ENCODE measurements at places on chromosomes 1 and 21.
A peak's percentile ranks its signal among the peaks of the same experiment; 100 is the strongest.

DNA sequence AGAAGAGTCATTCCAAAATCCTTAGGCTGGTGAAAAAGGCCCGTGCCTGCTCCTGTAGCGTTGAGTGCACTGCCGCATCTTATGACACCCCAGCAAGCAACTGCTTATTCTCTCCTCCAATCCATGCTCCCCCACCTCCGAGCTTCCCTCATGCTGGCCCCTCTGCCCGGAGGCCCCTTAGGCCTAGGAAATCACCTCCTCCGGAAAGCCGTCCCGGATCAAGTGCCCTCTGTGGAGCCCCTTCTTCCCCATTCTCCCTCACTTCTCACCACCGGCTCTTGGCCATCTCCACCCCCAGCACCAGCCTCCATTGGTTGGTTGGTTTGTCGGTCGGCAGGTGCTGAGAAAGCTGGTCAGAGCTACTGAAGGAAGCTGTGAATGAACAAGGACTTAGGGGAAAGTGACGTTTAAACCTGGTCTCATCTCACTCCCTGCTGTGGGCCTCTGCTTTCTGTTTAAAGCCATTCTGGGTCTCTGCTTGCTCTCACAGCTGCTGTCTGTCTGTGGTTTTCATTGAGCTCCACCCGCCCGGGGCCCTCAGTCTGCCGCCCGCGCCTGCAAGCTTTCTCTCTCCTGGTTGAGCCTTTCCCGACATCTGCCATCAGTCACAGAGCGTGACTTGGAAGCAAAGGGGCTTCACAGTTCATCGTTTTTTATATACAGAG, 122.2 kb downstream of the KCNN3 start:
- DNase-seq: peak; percentile 60

- no peak for DNase-seq
Measured at GRCh38 chr1:155982106-155982505, 3.8 kb upstream of the ARHGEF2 start.

DNA sequence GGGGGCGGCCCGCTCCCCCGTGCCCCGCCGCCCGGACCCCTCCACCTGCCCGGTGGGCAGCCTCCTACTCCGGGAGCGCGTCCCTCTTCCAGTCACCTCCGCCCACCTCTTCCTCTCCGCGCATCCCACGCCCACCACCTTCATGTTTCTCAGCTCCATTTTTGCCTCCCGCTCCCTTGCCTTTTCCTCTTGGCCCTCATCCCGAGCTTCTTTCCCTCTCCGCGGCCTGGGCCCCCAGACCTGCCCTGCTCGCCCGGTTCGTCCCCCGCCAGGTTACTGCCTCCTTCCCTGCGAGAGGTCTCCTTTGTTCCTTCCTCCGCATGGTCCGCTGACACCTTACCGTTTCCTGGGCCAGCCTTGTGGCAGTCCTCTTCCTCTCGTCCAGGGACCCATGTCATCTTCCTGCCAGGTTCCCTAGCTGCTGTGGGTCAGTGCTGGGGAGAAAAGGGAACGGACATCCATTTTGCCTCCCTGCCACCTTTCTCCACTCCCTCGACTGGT, 563 bp downstream of the QSOX1 start:
- peak; percentile 45 for DNase-seq

DNA sequence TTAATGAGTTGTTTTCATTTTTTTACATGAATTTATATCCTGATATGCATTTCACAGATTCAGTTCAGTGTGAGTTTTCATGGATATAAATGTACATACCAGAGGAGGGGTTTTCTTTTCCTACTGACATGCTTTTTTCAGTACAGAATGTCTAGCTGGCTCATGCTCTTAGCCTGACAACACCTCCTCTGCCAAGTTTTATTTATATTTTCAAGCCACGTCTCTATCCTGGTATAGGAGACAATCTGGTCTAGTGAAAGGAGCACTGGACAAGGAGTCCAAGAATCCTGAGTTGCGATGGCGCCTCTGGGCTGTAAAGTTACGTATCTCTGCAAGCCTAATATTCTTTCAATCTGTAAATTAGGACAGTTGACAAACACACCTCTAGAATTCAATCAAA, 4.9 kb downstream of the DAB1 start:
- DNase-seq: no peak

- no peak for DNase-seq
Measured at GRCh38 chr1:184362876-184363275, 24.0 kb upstream of the C1orf21 start.

- DNase-seq: peak; percentile 79
Measured at GRCh38 chr1:182786223-182786994, 3.2 kb upstream of the NPL start.

DNA sequence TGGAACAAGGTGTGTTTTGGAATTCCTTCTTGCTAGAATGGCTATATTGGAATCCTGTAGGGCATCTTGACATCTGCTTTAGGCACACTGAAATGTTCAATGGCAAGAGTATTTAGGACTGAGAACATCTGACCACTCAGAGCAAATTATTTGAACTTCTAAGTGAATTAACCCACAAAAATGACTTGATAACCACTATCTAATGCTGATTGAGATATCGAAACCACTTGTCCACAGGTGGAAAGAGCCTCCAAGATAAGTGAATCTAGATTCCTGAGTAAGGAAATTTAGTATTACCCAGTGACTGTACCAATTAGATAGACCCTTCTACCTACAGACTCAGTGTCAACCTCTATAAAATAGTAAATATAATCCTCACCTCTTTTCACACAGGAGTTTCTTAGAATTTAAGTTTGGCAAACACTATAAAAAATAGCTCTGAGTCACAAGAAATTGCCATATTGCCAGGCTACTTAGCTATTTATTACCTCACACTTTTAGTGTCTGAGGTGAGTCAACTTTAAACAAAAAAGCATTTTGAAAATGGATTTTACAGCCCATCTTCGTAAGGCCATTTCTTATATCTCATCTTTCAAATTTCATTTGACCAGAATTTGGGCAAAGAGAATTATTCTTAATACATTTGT, 421.8 kb downstream of the PTBP2 start:
- no peak for DNase-seq

GRCh38 chr1:925561-926421, 2.1 kb downstream of the SAMD11 start:
- peak; percentile 67 for DNase-seq

- no peak for DNase-seq
Measured at GRCh38 chr1:225851805-225852204, 30.4 kb downstream of the TMEM63A start.

- DNase-seq: no peak
Measured at GRCh38 chr1:229886636-229887035, 180.4 kb upstream of the GALNT2 start.

GRCh38 chr1:58783993-58784757, at the start of gene JUN:
Gene JUN (minus strand): TSS chr1:58784047. CDS start chr1:58783070, 977 bp downstream.
- peak; percentile 98 for DNase-seq

DNA sequence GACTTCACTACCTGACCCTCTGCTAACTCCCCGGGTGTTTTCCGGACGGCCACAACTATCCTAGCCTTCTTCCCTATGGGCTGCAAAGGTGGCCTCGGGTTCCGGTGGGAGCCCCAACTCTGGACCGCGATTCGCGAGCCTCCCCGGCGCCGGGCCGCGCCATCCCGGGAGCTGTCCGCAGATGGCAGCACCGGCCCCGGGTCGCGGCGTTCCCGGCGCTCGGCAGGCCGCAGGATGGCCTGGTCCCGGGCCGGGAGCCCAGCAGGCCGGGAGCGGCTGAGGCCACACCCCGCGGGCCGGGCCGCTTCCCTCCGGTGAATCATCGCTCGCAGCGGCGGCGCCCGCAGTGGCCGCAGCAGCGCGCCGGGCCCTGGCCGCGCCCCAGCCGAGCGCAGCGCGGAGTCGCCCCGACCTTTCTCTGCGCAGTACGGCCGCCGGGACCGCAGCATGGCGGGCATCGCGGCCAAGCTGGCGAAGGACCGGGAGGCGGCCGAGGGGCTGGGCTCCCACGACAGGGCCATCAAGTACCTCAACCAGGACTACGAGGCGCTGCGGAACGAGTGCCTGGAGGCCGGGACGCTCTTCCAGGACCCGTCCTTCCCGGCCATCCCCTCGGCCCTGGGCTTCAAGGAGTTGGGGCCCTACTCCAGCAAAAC, at the start of gene CAPN2:
Gene CAPN2, plus strand, starts transcription at position 346 of the 656 bp plus-strand sequence. Its CDS starts 102 bp downstream, at position 448.
- peak; percentile 81 for DNase-seq

DNA sequence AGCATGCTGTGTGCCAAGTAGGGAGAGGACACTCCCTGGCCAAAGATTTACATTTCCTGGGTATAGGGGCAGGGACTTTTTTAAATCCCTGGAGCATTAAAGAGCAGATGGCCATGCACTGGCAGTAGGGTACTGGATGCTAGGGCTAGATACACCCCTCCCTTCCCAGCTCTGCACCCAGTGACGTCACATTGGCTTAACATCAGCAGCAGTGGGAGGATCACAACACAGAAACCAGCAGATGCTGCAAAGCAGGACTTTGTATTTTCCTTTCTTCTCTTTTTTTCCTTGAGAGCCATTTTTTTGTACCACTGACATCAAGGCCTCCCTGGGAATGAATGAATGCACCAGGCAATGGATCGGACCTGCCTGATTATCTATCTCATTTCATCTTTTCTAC, 243.0 kb downstream of the KAZN start:
- DNase-seq: no peak

DNA sequence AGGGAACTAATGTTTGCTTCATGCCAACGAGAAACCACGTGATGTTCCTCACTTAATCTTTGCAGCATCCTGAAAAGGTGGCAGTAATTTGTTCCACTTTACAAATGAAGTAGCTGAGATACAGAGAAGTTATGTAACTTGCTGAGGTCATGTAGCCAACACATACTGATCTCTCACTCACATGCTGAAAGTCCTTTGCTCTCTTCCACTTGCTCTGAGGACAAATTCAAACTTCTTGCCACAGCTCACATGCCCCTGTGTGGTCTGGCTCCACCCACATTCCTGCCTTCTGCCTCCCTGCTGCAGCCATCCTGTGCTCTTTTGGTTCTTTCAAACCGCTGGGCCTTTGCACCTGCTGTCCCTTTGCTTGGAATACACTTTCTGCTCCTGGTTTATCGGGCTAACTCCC, 55.4 kb downstream of the TMCO4 start:
- DNase-seq: no peak

- no peak for DNase-seq
Measured at GRCh38 chr1:7224644-7225043, 439.4 kb downstream of the CAMTA1 start.

DNA sequence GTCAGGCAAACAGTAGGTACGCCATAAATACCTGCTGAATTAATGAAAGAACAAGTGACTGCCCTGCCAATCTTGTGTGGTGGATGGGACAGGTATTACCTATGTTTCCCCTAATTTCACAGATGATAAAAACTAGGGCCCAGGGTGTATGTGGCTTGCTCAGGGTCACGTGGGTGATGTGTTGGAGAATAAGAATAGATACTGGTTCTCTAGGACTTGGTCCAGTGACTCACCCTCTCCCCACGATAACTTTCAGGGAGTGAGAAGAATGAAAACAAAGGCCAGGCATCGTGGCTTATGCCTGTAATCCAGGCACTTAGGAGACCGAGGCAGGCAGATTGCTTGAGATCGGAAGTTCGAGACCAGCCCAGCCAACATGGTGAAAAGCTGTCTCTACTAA, 26.7 kb downstream of the SLC26A9 start:
- no peak for DNase-seq

DNA sequence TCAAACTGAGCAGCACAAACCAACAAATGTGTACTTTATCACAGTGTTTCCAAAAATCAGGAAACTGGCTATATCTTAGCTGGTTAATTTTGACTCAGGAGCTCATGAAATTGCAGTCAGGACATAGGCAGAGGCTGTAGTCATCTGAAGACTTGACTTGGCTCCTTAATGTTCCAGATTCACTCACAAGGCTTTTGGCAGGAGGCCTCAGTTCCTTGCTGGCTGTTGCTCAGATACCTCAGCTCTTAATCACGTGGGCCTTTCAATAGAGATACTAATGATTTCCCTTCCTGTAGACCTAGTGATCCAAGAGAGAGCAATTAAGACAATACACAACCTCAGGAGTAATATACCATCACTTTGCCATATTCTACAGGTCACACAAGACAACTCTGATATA, 537.7 kb downstream of the BRINP3 start:
- no peak for DNase-seq
